ENCODE measurements at places on chromosomes 12 and 14.

- DNase-seq = no peak
Observed at GRCh38 chr14:22797017-22797917, 18.0 kb downstream of the SLC7A7 start.

- DNase-seq = no peak
Observed at GRCh38 chr12:29255042-29255441, 106.0 kb downstream of the FAR2 start.

DNA sequence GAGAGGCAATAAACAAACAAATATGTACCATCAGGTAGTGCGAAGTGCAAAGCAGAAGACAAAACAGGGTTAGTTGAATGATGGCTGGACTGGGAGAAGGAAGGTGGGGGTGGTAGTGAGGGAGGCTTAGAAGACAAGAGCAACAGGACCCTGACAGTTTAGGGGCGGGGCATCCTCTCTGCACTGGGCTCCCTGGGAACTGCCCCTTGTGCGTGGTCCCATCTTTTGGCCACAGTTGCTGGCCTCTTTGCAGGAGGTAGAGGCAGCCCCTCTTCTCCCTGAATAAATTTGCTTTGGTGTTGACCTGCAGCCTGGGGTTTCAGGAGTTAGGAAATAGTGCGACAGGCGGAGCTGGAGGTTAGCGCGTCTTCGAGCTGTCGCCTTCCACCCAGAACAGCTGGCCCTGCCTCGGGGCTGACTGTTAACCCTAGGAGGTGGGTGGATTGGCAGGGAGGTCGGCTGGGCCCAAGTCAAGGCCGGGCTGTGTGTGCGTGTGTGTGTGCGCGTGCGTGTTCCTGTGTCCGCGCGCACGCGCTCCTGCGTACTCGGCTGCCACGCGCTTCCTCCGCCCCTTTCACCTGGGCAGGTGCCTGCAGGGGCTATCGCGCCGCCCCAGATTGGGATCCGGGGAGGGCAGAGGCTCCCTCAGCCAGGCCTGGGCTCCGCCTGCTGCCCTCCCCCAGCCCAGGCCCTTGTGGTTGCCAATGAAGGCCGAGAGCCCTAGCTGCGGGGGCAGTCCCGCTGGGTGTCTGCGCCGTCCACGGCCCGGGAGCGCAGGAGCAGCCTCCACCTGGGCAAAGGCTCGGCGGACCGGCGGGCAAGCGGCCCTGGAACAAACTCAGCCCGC is 180.8 kb downstream of the ADCK1 start:
- no peak for DNase-seq

- DNase-seq = no peak
Observed at GRCh38 chr12:46024099-46024498, 33.7 kb upstream of the SCAF11 start.

GRCh38 chr12:108605000-108605689 is 7.3 kb upstream of the TMEM119 start:
- DNase-seq = no peak

DNA sequence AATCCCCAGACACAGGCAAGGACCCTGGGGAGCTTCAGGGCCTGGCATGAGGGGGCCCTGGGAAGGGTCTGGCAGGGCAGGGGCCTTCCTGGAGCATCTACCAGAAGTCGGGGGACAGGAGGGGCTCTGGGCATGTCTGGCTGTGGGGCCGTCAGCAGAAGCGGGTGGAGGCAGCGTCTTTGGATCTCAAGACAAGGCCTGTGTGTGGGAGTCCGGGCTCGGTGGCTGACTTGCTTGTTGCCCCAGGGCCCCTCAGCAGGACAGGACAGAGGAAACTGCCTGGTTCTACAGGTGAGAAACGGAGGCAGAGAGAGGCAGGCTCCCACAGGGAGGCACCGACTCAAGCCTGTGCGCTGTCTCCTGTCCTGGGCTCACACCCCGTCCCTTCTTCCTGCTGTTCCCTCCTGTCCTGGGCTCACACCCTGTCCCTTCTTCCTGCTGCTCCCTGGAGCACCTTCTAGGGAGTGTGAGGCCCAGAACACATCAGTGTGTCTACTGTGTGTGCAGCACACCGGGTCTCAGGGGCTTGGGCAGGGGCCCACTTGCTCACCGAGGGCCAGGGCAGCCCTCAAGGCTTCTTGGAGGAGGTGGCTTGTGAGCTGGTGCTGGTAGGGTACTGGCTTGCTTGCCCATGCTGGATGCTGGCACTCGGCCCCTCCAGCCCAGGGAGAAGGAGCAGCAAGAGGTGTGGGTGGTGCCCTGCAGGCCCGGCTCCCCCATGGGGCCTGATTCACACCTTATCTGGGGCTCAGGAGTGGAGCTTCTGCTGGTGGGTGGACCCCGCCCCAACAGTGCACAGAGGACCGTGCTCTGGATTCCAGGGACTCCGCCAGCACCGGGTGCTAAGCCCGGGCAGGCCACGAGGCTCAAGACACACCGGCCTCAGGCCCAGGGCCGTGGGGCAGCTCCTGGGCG is 14.9 kb downstream of the ASPG start:
- DNase-seq = no peak

DNA sequence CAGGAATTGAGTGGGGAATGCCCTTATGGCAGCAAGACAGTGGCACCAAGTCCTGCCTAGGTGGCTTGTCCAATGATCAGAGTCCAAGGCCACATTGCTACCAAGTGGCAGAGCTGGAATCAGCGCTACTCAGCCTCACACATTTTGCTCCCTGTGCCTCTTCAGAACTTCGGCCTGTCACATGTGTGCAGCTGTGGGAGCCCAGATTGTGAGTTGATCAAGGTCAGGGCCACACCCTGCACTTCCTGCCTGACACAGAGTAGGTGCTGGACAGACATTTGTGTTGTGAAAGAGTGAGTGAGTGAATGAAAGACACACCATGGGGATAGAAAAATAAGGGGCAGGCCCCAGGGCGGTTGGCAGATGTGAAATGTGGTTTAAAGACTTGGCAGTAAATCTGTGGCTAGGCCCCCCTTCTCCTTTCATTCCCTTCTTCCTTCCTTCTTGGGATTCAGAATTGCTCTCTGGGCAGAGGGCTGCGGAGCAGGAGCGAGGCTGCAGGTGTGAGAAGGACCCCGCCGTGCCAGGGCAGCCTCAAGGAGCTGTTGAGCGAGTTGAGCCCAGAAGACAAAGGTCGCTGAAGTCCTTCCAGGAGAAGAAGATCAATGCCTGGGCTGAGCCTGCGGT is 83.5 kb downstream of the SLC25A47 start:
- no peak for DNase-seq

DNA sequence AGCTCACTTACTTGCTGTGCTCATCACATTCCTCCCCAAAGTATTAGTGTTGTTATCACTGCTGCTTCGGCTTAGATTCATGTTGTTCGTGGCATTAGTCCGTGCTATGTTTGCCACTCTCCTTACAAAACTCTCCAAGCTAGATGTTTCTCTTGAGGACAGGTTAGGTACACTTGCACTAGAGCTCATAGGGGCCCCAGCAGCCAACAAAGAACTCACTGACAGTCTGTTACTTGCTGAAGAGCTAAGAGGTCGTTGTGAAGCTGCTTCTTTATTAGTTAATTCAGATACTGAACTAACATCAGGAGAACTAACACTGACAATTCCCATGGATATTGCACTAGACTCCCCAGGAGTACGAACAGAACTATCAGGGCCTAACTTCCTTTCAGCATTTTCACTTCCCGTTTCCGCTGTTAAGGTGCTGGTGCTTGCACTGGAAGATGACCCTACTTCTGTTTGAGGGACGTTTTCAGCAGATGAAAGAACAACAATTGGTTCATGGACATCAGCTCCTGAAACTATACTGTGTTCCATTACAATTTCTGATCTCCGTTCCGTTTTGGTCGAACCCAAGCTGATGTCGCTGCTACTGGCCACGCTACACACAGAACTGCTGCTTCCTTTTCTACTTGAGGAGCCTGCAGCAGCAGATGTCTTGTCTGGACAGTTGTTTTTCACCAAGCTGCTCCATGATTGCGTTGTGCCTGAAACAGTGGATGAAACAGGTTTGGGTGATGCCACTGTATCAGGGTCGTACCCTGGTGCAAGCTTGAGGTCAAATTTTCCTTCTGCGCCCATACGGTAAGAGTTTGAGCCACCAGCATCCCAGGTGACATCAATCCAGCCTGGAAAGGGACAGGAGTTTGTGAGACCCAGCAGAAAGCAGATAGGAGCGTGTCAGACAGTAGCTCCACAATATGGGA is 78.7 kb downstream of the HECTD1 start:
- no peak for DNase-seq

DNA sequence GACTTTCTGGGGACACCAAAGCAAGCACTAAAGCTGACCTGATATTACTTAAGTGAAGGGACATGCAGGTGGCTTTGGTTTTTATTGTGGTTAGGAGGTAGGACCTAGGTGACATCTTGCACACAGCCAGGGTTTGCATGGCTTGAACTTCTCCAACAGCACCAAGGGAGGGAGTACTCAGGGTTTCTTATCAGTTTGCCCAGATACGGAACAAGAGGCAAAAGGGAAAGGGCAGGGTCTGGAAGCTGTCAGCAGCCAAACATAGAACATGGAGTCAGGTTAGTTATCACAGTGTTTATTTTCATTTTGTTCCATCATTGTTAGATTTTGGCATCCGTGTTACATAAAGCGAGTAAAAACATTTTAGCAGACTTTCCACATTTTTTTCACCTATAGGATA is 186.3 kb upstream of the CLEC14A start:
- DNase-seq = no peak

DNA sequence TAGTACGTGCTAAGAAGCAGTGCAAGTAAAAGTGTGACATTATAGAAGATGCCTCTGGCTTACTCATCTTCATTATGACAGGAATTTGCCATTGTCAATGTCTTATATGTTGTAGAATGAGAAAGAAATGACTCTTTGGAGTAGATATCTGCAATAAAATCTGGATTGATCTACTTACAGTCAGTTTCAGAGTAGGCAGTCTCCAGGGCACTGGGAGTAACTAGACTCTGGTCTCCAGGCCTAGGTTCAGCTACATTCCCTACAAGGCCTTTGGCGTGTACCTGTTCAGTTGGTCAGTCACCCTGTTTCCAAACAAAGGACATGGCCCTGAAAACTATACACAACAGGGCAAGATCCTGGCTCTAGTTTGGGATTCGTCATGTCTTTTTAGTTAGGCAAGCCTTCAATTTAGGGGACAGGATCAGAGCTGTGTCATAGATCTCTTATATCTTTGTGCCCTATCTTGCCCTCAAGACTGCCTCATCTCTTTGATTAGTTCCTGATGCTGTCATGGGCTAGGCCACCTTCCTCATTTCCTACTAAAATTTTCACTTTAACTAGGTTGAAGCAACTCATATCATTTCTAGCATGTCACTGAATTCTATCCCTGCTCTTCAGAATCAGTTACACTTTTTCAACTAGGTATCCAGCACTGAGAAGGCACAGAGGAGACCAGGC is 410.0 kb downstream of the RAD51B start:
- DNase-seq = no peak

DNA sequence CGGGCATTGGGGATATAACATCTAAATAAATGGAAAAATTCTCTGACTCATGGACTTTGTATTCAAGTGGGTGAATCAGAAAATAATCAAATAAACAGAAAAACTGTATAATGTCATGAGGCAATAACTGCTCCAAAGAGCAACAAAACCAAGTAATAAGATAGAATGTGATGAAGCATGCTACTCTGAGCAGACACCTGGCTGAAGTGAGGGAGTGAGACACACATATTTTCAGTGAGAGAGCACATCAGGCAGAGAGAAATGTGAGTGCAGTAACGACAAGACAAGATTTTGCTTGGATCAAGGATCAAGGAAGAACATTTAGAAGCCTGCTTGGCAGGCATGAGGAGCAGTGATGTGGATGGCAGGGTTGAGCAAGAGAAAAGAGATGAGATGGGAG is 75.8 kb upstream of the CCDC91 start:
- no peak for DNase-seq

- peak; percentile 50 for DNase-seq
Observed at GRCh38 chr12:87155621-87156020, 873.6 kb downstream of the C12orf50 start.

- DNase-seq = no peak
Observed at GRCh38 chr12:121238604-121239350, 28.8 kb downstream of the P2RX4 start.

DNA sequence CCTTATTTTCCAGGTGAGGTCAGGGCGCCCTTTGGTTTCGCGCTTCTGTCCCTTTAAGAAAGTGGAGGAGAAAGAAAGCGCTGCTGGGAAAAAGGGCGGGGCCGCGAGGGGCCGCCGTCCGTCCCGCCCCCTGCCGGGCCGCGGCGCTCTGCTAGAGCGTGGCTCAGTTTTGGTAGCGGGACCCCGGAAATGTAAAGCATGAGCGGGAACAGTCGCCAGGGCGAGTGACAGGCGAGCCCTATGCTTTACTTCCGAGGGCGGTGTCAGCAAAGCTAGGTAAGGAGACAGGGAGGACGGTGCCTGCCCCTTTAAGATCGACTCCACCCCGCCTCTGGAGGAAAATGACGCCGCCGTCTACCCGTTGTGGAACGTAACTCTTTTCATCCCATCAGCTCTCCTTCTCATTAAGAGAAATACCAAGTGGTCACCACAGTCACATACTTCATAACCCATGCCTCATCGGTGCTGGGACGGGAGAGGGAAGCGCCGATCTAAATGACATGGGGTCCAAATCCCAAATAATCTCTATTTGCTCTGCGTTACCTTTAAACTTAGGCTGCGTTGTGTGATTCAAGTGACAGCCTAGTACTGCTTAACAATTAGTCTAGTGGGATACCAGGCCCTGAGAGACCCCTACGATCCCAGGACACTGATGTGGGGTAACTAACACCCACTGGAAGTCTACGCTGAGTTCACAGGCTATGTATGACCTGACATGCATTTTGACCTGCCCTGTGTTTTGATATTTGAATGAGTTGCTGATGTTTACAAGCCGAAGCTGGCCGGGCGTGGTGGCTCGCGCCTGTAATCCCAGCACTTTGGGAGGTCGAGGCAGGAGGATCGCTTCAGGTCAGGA is at the start of gene ETFBKMT:
ETFBKMT (plus strand) TSS at position 602 of the 856 bp plus-strand sequence. CDS start 2,266 bp downstream, outside the sequence.
- DNase-seq = peak; percentile 83

DNA sequence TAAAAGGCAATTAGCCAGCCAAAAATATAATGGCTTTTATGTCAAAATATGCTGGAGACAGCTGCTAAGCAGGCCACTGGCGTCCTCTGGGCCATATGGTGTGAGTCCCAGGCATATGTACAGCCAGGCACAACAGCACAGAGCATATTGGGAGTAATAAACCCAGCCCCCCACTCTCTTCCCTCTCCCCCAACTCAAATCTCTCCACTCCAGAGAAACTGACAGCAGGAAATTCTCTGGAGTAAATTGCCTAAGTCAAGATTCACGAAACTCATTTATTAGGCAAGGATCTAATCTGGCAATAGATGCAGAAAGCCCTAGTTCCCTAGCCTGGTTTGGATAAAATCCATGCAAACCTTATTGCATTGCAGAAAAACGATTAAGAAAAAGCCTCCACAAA is 147.9 kb upstream of the SEL1L start:
- DNase-seq = no peak

- no peak for DNase-seq
Observed at GRCh38 chr14:62614122-62614521, 431.1 kb downstream of the KCNH5 start.

- no peak for DNase-seq
Observed at GRCh38 chr14:102579696-102580549, 12.5 kb upstream of the RCOR1 start.

DNA sequence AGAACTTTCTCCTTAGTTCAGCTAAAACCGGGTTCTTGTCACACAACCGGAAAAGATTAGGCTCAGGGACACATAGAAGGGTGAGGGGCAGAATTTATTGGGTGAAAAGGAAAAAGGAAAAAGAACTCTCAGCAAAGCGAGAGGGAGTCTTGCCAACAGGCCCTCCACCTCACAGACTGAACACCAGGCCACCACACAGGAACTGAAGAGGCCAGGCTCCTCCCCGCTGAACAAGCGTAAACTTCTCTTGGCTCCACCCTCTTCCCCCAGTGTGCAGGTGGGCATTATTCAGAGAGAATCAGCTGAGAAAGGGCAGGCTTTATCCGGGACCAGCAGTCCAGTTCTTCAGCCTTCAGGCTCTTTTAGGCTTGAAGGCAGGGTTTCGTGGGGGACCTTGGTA is 125.6 kb upstream of the FGD4 start:
- DNase-seq = no peak

Measured in NCI-H226 (cell line).